ENCODE measurements at places on chromosomes 1 and 21. TPM values are rescaled to one million over a fixed set of nuclear protein-coding genes. Genes with fewer than 3 reads are reported as not detected.

FCRL4 gene
- not detected for polyA plus RNA-seq

DDX20 gene
- 5.3 TPM for polyA plus RNA-seq

WDR77 gene
- 97.1 TPM for polyA plus RNA-seq

KRTAP12-2 gene
- not detected for polyA plus RNA-seq

RUSC1 gene
- 43.1 TPM for polyA plus RNA-seq

CD5L gene
- not detected for polyA plus RNA-seq

HUNK gene
- polyA plus RNA-seq: 0.28 TPM

ARHGEF10L gene
- polyA plus RNA-seq: 12.6 TPM

All from SK-N-SH (cell line).